Activated CD4-positive, alpha-beta T cell treated with anti-CD3 and anti-CD28 coated beads for 36 hours (primary cell): ENCODE measurements at places on chromosomes 7 and 10. TPM values are rescaled to one million over a fixed set of nuclear protein-coding genes. Genes with fewer than 3 reads are reported as not detected.

- DNase-seq, result no peak
Measured at GRCh38 chr10:21910798-21911197, 92.7 kb downstream of the DNAJC1 start.

GRCh38 chr10:123622381-123622780 lies 43.8 kb upstream of the GPR26 start:
- DNase-seq, result no peak

GRCh38 chr7:77858278-77858677 lies 59.7 kb downstream of the PHTF2 start:
- DNase-seq, result no peak

DNA sequence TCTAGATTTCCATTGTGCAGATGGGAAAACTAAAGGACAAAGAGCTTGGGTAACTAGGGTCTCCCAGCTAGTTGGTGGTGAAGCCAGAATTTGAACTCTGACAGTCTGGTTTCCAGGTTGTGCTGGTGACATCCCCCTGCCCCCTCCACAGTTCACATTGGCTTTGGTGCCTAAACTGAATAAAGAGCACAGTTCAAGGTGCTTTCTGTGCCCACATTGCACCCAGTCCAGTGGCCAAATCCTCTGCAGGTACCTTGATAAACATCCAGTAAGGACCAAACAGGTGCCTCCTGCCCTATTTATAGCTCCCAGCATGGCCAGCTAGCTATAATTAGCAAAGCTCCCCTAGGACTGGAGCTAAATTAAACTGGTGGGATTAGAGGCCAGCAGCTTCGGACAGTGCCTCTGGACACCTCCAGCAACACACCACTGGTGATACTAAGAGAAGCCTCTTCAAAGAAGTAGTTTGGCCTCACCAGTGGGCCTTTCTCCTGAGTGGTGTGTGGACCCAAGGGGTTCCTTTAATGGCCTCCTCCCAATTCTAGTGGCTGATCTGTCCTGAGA lies 59.9 kb downstream of the KCNMA1 start:
- no peak for DNase-seq

GRCh38 chr10:67725567-67725966 lies 29.6 kb upstream of the CTNNA3 start:
- DNase-seq, result no peak

GRCh38 chr7:39375047-39375873 lies 190.9 kb upstream of the YAE1 start:
- DNase-seq, result no peak

DNA sequence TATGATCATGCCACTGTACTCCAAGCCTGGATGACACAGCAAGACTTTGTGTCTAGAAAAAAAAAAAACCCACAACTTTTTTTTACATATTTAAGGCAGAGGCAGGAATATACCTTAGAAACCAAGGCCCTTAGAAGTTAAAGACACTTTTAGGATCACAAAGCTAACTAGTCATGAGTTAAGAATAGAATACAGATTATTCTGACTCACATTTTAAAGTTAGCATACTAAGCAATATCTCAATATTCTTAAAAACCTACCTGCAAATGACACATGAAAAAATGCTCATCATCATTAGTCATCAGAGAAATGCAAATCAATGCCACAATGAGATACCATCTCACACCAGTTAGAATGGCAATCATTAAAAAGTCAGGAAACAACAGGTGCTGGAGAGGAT lies 177.7 kb downstream of the CHCHD3 start:
- no peak for DNase-seq

GRCh38 chr10:114349522-114350215 lies 54.6 kb downstream of the AFAP1L2 start:
- DNase-seq, result no peak

DNA sequence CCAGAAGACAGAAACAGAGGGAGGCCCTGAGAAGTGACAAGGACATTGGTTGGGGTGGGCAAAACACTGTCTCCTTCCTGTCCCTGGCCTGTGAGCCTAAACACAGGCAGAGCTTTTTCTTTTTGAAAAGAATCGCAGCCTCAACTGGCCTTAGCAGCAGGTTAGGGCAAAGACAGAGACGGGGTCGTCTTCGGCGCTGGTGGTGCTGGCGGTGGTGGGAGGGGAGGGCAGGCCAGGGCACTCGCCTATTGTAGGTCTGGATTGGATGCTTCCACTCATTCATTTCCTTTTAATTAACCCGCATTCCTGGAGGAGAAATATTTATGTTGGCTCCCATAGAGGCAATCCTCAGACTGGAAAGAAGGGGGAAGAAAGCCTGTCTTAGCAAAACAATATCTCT lies 22.6 kb downstream of the WNT8B start:
- no peak for DNase-seq

GRCh38 chr7:83504330-83504729 lies 144.6 kb downstream of the SEMA3E start:
- no peak for DNase-seq

- no peak for DNase-seq
Measured at GRCh38 chr7:124879103-124879502, 50.5 kb downstream of the POT1 start.

DNA sequence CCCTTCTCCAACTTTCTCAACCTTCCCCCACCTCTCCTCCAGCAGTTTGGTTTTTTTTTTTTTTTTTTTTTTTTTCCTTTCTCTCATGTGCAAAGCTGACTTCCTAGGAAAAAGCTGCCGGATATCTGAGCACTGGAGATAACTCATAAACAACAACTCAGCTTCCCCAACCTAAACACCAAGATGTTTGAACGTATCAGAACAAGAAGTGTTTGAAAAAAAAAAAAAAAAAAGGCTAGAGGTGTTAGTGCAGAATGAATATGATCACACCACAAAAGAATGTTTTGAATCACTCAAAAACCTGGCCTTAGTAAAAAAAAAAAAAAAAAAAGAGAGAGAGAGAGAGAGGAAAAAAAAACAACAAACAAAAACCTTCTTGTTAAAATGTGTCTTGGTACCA lies 11.2 kb downstream of the GATA3 start:
- DNase-seq, result no peak

DNA sequence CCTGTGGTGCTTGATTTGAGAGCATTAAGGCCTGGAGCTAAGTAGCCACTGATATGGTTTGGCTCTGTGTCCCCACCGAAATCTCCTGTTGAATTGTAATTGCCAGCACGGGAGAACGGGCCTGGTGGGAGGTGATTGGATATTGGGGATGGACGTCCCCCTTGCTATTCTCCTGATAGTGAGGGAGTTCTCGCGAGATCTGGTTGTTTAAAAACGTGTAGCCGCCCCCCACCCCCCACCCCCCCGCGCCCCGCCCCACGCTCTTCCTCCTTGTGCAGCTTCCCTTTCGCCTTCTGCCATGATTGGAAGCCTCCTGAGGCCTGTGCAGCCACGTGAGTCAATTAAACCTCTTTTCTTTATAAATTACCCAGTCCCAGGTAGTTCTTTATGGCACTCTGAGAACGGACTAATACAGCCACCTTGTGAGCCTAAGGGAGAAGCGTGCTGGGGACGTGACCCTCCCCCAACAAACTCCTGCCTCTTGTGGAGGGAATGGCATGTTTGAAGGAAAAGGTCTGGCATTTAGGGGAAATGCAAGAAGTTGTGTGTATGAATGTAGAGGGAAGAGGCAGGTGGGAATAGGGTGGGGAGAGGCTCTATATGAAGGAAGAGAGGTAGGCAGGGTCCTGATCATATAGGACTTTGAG lies 118.0 kb upstream of the KMT2C start:
- DNase-seq, result no peak

- no peak for DNase-seq
Measured at GRCh38 chr10:59227136-59227673, 50.8 kb downstream of the PHYHIPL start.

GRCh38 chr10:25820472-25820871 lies 113.6 kb upstream of the MYO3A start:
- DNase-seq, result no peak

GRCh38 chr7:117811696-117812095 lies 61.5 kb downstream of the CTTNBP2 start:
- no peak for DNase-seq

DNA sequence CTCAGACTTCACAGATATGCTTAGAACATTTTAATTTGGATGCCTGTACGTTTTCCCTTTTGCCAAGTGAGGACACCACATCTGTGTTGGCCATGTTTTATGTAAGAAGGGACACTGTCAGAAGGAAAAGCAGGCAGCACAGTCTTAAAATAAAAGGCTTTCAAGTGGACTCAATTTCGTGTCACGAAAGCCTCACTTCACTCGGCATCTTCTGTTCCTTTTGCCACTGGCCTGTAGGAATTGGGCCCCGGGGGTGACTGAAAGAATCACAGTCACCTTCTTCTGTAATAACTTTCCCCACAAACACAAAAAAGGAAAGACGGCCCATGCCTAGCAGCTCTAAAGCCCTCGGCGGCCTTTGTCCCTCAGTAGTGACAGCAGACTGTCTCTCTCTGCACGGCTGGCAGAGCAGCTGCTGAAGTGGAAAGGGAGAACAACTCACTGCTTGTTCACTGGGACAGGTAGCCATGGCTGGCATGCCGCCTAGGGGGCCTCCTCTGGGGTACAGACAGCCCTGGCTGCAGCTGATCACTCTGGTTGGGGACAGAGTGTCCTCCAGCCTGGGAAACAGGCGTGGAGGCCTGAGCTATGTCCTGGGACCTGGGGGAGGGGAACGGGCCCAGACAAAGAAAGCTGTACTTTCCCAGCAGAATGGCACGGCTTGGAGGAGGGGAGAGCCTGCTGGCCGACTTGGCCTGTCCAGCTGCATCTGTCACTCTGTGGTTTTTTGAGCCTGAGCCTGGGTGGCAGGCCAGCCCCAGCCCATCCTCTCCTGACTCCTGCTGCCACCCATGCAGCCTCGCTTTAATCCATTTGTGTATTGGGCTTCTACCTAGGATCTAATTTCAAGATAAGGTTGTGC lies 4.4 kb downstream of the RASSF4 start:
- DNase-seq, result no peak

DNA sequence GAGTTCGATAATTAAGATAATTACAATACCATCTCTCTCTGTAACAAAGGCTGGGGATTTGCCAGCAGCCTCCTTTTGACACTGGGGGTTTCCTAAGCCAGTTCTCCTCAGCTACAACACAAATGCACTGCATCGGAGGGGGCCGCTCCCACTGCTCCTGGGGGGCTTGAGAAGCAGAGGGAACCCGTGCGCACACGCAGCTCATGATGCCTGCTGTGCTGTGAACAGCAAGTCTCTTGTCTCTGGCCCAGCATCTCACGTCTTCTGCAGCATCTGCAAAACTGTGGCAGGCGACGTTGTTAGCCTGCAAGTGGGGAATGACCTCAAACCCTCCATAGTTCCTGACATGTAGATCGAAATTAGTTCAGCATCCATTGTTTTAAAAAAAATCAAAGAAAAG lies 5.5 kb downstream of the VIPR2 start:
- no peak for DNase-seq

DNA sequence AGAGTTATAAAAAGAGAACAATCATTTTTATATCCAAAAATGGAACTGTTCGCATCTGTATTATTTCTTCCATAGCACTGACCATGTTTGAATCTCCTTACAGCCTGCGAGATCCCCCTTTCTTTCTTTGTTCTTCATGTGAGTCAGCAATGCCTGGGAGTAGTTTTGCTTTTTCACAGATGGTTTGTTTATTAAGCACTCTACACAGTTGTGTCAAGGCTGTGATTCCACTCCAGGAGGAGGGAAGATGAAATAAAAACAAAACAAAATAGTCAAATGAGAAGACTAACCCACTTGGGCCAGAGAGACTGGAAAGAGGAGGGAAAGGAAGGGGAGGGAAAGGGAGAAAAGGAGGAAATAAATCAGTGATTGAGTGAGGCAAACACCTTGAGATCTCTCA lies 7.8 kb downstream of the LIPF start:
- DNase-seq, result no peak

DNA sequence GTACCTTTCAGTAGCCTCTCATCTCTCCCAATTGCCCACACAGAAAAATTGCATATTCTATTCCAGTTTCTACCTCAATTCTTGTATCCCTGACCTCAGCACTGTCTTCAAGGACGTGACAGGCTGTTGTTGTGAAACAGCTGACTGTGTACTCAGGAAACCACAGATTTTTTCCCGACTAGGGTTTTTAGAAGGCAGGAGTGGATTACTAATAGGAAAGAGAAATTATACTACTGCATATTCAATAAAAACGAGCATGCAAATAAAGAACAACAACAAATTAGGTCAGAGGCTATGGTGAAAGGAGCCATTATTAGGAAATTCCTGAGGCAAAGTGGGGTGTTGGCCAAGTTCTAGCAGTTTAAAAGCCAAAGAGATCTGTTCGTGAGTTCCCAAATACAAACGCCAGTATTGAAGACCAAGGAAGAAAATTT lies 93.4 kb downstream of the DOCK4 start:
- DNase-seq, result no peak

GRCh38 chr7:94239661-94240234 lies 154.9 kb upstream of the COL1A2 start:
- DNase-seq, result no peak

DNA sequence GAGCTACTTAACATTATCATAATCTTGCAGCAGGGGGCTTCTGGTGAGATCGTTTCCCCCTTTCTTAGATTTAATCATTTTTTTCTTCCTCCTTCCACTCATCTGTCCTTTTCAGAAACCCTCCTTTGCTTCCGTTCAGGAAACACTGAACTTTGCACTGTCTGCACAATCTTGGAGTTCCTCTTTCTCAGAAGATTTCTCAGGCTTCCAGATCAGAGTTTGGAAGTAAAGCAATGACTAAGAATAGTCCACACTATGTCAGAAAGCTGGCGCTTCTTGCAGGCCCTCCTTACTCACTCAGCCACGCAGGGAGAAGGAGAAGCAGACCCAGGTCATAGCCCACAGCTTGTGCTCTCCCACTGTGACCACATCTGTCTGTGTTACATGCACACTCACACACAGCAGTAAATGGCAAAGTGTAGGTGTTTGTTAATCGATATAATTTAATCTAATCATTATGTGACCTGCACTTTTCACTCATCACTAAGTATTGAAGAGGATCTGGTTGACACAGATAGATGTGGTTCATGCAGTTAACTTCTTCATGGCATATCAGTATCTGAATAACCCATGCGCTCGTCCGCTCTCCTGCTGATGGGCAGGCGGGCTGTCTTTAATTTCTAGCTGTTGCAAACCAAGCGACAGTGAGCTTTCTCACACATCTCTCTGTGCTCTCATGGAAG lies 30.2 kb downstream of the ALOX5 start:
- no peak for DNase-seq

DNA sequence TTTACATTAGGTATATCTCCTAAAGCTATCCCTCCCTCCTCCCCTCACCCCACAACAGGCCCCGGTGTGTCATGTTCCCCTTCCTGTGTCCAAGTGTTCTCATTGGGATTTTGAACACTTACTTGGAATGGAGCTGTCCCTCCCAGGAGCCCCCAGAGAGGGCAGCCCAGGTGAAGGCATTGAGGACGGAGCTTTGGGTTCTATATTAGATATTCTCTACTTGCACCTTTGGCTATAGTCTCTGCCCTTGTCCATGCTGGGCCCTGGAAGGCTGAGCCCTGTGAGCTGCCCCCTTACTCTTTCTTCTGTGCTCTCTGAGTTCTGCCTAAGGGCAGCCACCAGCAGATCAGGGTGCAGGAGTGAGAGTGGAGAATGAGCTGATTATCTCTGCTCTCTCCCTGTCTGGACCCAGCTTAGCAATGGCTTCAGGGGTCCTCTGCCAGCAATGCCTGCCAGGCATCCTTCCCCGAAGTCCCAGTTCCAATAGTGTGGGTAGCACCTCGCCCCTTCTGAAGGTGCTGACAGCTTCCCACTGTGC lies 11.2 kb downstream of the ADRA2A start:
- no peak for DNase-seq

The UTF1 gene
- not detected for total RNA-seq

The PPP1R17 gene
- total RNA-seq, result not detected

The TSPAN33 gene
- total RNA-seq, result 7.5 TPM

The SP8 gene
- total RNA-seq, result not detected

The PVRIG gene
- total RNA-seq, result 26.9 TPM

The TMEM196 gene
- not detected for total RNA-seq

The TUBB8 gene
- not detected for total RNA-seq
